ENCODE measurements at places on chromosomes 2 and 18.

- no peak for DNase-seq
Observed at GRCh38 chr18:6132751-6133368, 237.5 kb upstream of the TMEM200C start.

- DNase-seq = no peak
Observed at GRCh38 chr2:1455466-1455865, 42.2 kb downstream of the TPO start.

DNA sequence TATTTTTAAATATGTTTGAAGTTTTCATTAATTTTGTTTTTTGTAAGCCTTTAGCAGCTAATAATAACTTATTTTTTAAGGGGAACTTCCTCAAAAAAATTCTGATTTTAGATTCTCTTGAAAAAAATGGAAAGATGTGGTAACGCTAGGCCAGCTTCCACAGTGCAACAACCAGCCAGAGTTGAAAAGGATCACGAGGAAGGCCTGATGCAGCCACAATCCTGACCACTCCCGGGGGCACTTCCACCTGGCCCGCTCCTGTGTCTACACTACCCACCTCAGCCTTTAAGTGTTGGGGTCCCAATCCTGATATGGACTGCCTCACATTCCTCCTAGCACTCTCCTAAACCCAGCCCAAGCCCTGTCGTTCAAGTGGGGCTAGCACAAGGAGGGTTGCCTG lies 101.1 kb downstream of the TMEM17 start:
- DNase-seq = no peak

DNA sequence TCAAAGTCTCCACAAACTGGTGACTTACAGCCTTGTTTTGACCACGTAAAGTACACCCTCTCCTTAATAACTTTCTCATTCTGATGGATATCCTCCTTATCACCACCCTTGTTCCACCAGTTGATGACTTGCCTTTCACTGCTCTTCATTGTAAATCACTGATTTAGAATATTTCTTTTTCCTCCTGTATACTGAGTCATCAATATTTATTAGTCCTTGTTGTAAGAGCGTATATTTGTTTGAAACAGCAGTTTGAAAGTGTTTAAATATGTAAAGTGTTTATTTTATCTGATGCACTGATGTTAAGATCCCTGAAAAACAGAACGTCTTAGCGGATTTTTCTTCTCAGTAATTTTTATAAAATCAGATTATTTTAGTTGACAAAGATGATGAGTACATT lies 34.2 kb upstream of the DYSF start:
- no peak for DNase-seq

- no peak for DNase-seq
Observed at GRCh38 chr2:6788614-6789013, 77.1 kb downstream of the CMPK2 start.

DNA sequence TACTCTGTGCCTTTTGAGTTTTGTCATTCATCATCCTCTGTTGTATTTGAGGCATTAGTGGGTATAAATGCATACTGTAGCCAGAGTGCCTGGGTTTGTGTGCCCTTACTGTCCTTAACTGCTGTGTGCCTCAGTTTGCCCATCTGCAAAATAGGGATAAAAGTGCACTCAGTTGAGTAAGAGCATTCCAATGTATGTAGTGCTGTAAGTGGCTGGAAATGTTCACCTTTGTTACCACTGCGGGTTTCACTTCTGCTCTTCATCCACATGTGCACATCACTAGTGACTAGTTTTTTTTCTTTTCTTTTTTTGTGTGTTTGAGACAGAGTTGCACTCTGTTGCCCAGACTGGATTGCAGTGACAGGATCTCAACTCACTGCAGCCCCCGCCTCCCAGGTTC lies 39.9 kb downstream of the PLEKHB2 start:
- no peak for DNase-seq

DNA sequence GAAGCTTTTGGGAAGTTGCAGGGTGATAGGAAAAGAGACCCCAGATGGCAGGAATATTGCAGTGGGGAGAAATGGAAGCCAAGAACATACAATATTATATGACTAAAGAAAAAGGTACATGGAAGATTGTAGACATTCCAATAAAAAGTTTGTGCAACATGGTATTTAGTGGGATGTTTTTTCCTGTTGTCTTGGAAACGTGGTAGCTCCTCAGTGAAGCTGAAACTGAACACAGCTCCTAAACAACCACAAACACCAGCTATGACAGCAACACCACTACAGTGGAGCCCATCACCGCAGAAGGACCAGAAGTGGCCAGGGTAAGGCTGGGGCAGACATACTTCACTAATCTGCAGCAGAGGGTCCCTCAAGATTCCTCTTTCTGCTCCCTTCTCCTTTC lies 246.8 kb downstream of the CDH20 start:
- no peak for DNase-seq

GRCh38 chr2:180516232-180516631 lies 464.2 kb upstream of the UBE2E3 start:
- no peak for DNase-seq

DNA sequence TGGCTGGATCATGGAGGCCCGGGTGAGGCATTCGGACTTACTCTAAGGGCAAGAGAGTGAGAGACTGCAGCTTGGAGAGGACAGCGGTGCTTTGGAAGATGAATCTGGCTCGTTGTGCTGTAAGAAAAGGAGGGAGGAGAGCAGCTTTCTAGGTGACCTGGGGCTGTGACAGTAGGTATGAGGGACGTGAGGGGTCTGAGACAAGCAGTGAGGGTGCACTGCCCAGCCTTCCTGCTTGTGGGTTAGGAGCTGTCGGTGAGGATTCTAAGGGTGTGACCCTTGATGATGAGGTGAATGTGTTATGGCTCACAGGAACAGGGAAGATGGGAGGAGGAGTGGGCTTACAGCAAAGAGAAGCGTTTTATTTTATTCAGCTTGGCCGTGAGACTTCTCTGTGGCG lies 27.1 kb upstream of the RHOB start:
- no peak for DNase-seq

GRCh38 chr2:29420999-29421782 lies 306.0 kb downstream of the CLIP4 start:
- no peak for DNase-seq

DNA sequence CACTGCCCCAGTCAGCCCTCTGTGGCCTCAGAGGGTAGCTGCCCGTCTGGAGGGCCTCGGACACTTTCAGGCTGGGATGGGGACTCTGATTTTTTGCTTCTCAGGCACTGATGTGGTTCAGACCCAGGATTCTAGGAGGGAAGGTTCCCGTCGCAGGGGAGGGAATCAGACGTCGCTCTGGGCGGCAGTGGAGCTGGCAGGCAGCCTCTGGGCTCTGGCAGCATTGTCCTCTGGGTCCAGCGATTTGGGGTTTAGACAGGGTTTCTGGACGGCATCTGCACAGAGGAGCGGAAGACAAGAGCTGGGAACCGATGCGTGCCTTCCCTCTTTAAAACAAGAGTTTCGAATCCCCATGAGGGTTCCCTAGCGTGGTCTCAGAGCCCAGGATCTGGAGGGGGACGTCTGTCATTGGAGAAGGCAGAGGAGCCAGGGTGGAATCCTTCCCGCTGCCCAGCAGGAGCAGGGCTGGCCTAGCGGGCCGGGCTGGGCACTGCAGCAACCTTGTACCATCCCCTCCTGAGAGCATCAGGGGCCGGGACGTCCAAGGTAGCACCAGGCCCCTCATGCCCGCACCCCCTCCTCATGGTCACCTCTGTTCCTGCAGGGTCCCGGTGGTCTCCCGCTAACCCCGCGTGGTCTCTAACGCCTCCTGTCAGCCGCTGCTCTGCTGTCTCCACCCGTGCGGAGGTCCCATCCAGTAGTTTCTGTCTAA lies 246.0 kb downstream of the AGAP1 start:
- DNase-seq = no peak

DNA sequence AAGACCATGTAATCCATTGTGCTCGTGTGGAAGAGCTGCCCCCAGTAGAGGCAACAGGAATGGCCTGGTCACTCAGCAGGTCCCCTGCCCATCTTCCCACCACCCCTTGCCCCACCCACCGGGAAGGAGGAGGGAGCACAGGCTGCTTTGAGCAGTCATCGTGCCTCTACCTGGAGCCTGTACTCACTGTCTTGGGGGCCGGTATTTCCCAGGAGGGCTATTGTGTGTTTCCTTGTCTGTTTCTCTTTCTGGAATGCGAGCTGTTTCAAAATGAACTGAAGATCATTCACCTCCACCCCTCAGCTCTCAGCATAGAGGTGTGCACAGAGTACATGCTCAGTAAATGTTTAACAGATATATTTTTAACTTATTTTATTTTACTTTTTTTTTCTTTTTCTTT lies 7.7 kb upstream of the AMMECR1L start:
- DNase-seq = no peak

DNA sequence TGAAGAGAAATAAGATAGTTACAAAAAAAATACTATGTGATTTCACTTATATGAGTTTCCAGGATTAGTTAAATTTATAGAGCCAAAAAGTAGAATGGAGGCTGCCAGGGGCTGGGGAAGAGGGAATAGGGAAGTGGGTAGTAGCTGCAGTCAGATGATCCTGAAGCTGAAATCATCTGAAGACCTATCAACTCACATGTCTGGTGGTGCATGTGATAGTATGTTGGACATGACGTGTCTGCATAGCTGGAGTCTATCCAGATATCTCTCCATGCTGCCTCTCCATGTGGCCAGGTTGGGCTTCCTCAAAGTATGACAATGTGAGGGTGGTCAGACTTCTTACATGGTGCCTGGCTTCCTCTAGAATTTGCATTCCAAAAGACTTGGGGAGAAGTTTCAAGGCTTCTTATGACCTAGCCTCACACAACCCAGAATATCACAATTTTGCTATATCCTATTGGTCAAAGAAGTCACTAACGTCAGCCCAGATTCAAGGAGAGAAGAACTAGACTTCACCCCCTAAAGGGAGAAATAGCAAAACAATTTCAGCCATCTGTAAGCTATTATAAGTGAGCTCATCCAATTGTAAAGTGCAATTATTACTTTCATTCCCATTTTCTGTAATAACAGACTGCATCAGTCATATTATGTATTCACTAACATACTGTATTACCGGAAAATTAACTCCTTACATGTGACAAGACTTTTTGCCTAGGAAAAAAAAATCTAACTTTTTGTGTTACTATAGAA lies 14.0 kb upstream of the ZNF396 start:
- DNase-seq = no peak

DNA sequence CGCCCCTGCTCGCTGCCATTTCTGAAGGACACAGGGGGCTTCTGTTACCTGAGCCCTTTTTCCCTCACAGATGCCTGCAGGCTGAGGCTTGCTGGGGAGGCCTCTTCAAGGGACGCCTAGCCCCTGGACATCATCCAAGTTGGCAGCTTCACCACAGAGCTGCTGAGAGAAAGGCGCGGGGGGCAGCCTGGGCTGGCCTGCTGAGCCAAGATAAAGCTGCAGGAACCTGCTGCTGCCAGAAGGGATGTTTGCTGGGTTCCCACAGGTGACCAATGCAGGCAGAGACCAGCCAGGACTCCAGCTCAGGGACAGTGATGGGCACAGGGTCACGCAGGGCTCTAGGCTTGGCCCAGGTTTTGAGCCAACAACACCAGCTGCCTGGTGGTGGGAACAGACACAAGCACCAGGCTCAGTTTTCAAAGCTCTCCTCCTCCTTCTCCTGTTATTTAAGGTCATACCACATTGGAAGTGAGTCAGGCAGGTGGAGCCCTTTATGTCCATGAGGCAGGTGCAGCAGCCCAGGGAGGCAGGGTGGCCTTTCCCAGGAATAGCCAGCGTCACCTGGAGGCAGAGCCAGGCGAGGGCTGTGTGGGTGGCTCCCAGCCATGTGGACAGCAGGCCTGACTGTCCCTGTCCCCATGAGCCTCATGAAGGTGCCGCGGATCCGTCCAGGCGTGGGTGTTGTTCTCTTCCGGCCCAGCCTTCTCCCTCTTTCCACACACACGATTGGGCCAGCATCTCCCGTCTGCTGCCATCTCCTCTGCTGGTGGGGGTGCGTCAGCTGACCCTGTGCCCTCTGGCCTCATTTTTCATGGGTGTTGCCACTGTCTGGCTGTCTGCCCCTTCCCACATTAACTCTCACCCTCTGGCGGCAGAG lies 515.5 kb upstream of the MYT1L start:
- DNase-seq = no peak

DNA sequence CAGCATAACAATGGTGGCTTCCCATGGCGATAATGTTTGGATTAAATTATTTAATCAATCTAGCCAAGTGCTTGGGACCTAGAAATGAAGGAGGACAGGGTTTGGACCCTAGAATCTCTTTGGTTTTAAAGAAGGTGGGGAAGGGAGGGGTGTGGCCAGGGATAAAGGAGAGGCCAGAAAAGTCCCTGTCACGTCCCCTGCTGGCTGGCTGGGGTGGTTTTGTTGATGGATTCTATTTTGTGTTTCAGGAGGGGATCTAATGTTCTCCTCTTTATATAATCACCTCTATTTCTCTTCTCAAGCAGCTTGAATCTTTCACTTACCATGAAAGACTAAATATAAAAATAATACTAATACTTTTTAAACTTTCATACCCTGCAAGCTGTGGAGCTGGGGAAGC lies 52.6 kb upstream of the GALR1 start:
- DNase-seq = no peak

DNA sequence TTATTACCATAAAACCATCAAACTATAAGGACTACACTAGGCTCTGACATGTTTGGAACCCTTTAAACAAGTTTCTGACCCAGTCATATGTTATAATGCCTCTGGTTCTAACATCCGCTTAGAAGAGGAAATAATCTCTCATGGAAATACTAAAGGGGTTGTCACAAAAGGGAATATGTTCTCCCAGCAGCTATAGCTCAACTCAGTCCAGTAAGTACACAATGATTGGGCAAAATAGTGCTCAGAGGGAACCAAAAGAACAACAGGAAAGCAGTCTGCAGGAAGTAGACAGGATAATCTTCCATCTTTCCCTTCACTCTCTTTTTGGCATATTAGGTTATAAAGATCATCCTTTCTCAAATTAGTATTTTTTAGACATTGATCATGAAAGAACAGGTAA lies 4.3 kb downstream of the SRBD1 start:
- no peak for DNase-seq

GRCh38 chr18:11695736-11696135 lies 6.7 kb downstream of the GNAL start:
- DNase-seq = no peak

DNA sequence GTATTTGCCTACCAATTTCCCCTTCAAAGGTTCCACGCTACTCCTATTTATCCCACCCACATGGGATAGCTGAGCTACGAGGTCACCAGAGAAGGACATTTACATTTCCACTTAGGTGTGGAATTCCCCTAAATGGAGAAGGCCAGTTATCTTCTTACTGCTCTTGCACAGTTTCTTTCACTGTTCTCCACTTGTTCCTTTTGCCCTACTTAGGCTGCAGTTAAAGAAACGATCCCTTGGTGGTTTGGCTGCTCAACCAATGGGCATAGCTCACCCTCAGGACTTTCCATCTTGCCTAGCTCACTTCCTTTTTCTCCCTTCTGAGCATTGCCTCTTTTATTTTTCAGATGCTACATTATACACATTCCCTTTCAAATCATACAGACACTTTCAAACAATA lies 11.2 kb upstream of the NABP1 start:
- DNase-seq = no peak

GRCh38 chr18:48422947-48423378 lies 13.8 kb upstream of the ZBTB7C start:
- no peak for DNase-seq

- no peak for DNase-seq
Observed at GRCh38 chr2:8355102-8355859, 326.6 kb upstream of the ID2 start.
